NCI-H524 (cell line): ENCODE measurements at places on chromosomes 2 and 18.

DNA sequence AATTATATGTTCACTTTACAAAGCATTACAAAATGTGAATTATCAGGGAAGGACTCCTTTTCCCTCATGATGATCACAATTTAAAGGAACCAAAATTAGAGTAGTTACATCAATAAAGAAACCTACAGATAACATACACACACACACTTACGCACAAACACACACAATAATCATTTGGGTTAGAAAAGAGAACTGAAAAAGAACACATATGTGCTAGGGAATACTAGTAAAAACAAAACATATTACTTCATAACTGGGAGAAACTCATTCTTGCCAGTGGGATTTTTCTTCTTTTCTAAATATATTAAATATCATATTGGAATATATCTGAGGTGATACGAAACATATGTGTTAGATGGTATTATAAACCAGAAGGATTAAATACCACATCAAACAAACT, 42.3 kb downstream of the FIGN start:
- DNase-seq: no peak

DNA sequence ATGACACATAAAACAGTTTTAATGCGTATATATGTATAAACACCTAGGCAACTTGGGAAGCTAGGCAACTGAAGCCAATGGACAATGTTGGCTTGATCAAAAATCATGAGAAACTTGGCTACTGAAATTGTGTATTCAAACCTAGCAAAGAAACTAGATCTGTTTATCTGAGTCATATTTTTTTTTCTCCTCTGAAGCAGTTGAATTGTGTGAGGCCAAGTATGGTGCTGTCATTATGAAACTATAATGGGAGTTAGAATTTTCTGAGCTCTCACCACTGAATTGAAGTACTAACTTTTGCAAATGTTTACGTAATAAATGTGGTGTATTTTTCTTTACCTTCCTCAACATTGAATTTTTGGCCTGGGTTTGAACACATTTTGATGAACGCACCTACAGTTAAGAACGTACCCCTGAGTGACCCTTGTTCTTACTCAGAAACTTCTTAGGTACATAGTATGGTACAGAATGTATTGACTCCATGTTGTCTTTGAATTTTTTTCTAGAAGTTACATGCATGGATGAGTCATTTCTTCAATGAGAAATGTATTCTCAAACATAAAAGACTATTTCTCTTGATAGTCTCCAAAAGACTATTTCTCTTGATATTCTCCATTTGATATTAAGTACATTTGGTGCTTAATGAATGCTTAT, 23.8 kb downstream of the CD28 start:
- no peak for DNase-seq

DNA sequence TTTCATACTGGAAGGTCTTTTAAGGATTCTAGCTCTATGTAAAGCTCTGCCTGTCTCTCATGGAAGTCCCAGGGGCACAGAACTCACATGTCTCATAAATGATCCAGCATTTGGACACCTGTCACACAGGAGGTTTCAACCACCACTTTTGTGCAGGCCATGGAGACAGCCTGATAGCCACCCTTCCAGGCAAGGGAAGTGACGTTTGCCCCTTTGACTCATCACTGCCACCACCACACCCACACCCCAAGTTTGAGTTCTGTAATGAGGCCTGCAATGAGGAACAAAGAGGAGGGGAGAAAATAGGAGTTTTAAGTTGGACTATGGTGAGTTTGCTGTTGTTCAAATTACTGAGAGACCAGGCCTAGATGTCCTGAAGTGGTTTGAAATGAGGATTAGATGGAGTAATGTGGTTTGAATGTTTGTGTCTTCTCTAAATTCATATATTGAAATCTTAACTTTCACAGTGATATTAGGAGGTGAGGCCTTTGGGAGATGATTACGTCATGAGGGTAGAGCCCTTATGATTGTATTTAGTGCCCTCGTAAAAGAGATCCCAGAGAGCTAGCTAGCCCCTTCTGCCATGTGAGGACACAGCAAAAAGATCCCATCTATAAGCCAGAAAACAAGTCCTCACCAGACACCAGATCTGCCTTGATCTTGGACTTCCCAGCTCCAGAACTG, 175.3 kb upstream of the EPHA4 start:
- no peak for DNase-seq

GRCh38 chr2:25453199-25453905, 111.6 kb upstream of the DNMT3A start:
- DNase-seq: no peak

DNA sequence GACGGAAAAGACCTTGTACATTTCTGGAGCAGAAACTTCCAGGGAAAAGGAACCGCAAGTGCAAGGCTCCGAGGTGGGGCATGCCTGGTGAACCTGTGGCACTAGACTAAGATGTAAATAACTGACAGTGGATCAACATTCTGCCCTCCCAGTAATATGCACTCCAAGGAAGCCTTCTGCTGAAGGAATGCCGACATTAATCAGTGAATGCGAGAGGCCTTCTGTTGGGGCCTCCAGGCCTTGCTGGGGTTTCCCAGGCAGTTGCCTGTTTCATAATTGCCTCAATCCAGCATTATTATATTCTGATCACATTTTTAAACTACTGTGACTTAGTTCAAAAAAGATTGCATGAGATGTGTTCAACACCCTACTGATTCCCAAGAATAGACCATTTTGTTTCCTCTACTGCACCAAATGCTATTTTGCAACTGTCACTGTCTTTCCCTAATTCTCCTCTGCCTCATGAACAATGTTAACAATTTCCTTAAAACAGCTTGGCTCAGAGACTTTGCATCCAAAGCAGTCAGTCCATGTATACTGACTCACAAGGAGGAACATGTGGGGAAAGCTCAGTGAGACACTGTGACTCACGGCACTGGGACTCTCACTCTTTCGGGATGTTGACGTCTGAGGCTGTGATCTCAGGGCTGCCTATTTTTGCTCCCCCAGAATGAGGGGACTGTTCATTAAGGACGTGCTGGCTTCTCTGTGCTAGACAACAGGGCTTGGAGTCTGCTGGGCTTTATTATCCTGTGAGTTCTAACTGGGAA, 10.5 kb upstream of the DSG2 start:
- no peak for DNase-seq

- no peak for DNase-seq
Observed at GRCh38 chr2:106183101-106183696, 10.9 kb downstream of the UXS1 start.

- DNase-seq: no peak
Observed at GRCh38 chr2:173989160-173989883, 24.1 kb upstream of the SP3 start.

DNA sequence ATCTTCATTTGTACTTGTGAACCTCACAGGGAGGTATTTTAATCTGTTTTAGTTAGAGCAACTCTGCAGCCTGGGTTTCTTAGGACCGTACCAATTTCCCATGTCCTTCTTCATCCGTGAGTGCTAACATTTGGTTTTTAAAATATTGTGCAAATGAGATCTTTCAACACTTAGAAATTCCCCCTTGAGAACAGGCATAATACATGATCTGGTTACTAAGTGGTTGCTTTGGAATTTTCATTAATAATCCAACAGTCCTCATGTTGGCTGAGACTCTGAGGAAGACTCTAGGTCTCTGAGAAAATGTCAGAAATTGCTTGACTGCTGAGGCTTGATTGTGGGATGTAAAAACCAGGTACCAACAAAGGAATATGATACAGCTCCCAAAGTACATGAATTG, 125.6 kb upstream of the CDCA7 start:
- no peak for DNase-seq

- no peak for DNase-seq
Observed at GRCh38 chr18:53219853-53220252, 879.9 kb downstream of the DCC start.

DNA sequence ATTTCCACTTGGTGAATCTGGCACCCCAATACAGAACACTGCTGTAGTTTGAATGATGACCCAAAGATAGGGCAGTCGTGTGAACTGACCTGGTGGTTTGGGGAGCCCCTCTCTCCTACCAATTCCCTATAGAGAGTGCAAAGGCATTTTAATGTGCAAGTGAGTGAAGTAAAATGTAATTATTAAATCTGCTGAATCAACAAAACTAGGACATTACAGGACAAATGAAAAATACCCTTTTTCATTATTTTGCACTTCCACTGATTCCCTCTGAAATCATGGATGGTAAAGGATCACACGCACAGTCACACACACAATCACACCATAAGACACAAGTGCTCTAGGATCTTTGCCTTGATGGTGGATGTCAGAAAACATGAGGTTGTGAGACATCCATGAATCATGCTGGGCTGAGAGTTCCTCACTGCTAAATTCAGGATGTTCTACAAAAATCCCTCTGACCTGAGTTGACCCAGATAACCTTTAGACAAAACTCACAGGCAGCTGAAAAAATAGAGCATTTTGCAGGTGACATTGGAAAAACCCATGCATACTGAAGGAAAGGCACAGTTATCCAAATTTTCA, 197.4 kb downstream of the FBXO15 start:
- DNase-seq: no peak

DNA sequence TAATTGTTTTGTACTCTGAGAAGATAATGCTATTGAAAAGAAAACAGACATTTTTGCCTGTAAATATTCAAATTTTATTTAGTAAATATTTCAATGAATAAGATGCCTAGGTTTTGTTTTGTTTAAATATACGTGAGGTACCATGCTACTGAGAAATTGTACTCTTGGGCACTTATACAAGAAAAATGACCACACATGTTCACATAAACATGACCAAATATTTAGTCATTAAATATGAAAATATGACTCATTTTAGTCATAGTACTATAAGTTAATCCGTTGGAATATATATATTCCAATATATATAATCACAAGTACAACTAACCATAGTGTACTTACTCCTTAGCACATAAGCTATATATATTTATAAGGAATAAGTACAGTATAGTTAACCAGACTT, 56.7 kb upstream of the ZNF804A start:
- no peak for DNase-seq

DNA sequence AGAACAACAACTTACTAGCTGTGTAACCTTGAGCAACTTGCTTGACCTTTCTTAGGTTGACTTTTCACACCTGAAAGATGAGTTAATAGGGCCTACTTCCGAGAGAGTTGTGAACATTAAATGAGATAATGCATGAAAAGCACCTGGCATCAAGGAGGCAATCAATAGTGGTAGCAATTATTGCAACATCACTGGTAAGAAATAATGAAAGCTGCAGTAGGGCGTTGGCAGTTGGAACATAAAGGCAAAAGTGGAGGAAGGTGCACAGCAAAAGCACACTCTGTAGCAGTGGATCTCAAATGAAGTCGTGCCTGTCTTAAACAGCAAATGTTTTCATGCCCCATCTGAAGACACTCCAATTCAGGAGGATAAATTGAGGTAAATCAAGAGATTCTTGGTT, 178.9 kb upstream of the VRK2 start:
- no peak for DNase-seq

GRCh38 chr2:200609028-200609614, 23.3 kb downstream of the AOX1 start:
- DNase-seq: no peak

DNA sequence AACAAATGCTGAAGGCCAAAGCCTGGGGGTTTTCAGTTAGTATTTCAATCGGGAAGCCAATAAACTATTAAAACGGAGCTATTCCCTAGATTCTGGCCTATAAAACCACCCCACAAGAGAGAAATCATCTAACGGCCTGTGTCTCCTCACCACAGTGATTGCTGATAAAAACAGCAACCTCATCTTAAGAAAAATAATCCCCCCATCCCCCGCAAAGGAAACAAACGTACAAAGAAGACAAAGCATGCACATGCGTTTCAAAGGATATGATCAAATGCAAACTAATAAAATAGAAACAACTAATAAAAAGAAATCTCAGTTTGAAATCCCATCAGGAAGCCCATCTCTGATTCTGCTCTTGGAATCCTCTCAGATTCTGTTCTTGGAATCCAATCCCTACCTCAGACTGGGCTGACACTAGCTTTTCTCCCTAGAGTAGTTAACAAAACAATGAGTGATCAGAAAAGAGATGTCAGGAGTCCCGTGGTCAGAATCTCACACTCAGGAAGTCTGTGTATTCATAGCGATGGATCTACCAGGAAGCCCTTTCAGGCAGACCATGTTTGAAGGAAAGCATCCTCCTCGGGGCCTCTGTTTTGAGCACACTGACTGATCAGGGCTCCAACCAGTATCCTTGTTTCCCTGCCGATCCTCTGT, 150.7 kb downstream of the THADA start:
- DNase-seq: no peak

DNA sequence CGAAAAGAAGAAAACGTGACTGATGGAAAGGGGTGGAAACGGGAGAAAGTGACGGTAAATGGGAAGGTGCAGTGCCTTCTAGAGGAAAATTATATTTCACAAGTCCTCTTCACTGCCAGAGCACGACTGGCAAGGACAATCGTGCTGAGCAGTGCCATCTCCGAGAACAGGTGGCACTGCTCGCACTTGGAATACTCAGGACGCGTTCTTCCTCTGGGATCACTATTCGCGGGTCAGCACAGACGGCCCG, 364 bp downstream of the STAT1 start:
- DNase-seq: peak; percentile 73

DNA sequence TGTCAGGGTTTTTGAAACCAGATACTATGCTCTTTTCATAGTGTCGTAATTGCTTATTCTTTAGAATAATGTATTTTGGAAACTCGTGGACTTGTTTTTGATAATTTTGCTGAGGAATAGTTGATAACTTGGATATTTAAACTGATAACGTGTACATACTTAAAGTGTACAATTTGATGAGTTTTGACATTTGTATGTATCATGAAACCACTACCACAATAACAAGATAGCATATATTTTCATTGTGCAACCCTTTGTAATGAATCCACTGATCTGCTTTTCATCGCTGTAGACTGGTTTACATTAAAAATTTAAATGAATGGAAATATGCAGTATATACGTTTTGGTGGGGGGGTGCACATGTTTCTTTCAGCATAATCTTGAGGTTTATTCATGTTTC, 45.8 kb downstream of the AGFG1 start:
- DNase-seq: no peak

GRCh38 chr2:122851161-122851560, 1095.7 kb downstream of the TSN start:
- no peak for DNase-seq

GRCh38 chr2:47056868-47057686, 98.0 kb downstream of the STPG4 start:
- DNase-seq: peak; percentile 50
